ENCODE measurements at places on chromosomes 4 and X. TPM values are rescaled to one million over a fixed set of nuclear protein-coding genes. Genes with fewer than 3 reads are reported as not detected.

The CHRDL1 gene
- polyA plus RNA-seq = 18.3 TPM

The PARM1 gene
- polyA plus RNA-seq = 42.9 TPM

The NDST3 gene
- 0.22 TPM for polyA plus RNA-seq

The DTHD1 gene
- polyA plus RNA-seq = not detected

DNA sequence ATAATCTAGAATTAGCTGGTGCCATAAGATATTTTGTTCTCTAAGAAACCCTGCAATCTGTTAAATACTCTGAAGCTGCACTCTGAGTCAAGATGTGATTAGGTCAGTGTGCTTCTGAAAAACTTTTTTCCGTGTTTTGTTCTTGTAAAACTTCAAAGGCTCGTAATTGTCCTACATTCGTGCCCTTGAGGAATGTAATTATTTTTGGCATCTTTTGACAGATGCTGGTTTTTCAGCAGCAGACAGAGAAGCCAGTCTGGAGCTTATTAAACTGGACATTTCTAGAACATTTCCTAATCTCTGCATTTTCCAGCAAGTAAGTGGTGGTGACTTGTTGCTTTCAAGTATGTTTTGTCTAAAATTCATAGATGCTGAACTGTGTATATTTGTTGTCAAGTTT is 36.8 kb upstream of the TADA2B start:
- no peak overlapping the region for H3K4me3 ChIP-seq
- H3K27me3 ChIP-seq = no peaks in the 10 kb centered on the region
- no peak for DNase-seq
- no peak overlapping the region for H3K27ac ChIP-seq
- H3K4me1 ChIP-seq = peaks cover 10% of the 10 kb centered on the region
- peaks cover 51% of the 10 kb centered on the region for H3K36me3 ChIP-seq

DNA sequence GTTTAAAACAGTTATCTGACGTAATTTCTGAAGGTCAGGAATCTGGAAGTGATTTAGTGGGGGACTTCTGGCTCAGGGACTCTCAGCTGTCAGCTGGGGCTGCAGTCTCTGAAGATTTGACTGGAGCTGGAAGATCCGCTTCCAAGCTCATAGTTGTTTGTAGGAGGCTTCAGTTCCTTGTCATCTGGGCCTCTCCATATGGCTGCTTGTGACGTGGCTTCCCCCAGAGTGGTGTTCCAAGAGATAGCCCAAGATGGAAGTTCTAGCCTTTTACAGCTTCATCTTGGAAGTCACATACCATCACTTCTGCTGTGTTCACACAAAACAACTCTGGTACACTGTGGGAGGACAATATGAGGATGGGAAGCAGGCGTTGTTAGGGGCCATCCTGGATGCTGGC is 2.1 kb downstream of the MPC1L start:
- H3K27me3 ChIP-seq = peaks cover 4% of the 10 kb centered on the region
- H3K27ac ChIP-seq = no peak overlapping the region
- no peak for DNase-seq
- peaks cover 6% of the 10 kb centered on the region for H3K36me3 ChIP-seq
- no peak overlapping the region for H3K4me3 ChIP-seq

GRCh38 chr4:1205586-1206298 is 33.4 kb upstream of the SPON2 start:
- H3K27me3 ChIP-seq = no peaks in the 10 kb centered on the region
- H3K4me3 ChIP-seq = no peak overlapping the region
- H3K4me1 ChIP-seq = peaks cover 17% of the 10 kb centered on the region

DNA sequence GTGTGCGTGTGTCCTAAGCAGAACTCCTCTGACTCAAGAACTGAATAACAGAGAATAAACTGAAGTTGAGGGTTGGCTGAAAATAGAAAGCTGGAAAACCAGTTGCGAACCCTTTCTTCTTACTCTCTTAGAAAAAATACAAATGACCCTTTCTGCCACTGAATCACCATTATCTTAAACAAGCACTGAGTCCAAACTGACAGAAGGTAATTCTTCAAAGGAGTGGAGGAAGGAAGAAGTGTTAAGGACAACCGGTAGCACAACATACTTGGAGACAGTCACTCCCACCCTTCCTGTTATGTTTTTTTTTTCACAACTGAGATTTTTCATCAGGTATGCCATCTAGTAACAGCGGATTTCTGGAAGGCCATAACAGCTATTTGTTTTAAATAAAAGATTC is 38.1 kb downstream of the HELQ start:
- H3K27me3 ChIP-seq = no peaks in the 10 kb centered on the region
- H3K36me3 ChIP-seq = peaks cover 16% of the 10 kb centered on the region
- no peak overlapping the region for H3K27ac ChIP-seq
- no peaks in the 10 kb centered on the region for H3K4me1 ChIP-seq

DNA sequence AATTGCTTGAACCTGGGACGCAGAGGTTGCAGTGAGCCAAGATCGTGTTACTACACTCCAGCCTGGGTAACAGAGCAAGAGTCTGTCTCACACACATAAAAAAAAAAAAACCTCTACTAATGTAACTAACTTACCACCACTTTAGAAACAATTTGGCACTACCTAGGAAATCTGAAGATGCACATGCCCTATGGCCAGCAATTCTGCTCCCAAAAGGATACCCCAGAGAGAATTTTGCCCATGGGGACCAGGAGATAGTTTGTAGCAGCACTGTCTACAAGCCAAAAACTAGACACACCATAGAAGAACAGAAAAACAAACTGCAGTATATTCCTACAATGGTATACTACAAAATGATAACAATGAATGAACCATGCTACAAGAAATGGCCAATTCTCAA is 37.5 kb downstream of the USP46 start:
- H3K4me1 ChIP-seq = no peaks in the 10 kb centered on the region
- DNase-seq = no peak
- H3K36me3 ChIP-seq = no peaks in the 10 kb centered on the region
- H3K4me3 ChIP-seq = no peak overlapping the region

- no peak overlapping the region for H3K4me3 ChIP-seq
- no peaks in the 10 kb centered on the region for H3K36me3 ChIP-seq
- H3K4me1 ChIP-seq = no peaks in the 10 kb centered on the region
- no peak overlapping the region for H3K27ac ChIP-seq
Observed at GRCh38 chr4:61079427-61079826, 120.7 kb upstream of the ADGRL3 start.
